ENCODE measurements at places on chromosomes 1 and 21. TPM values are rescaled to one million over a fixed set of nuclear protein-coding genes. Genes with fewer than 3 reads are reported as not detected.

- H3K4me1 ChIP-seq = no peaks in the 10 kb centered on the region
- no peak overlapping the region for H3K27ac ChIP-seq
- H3K27me3 ChIP-seq = no peaks in the 10 kb centered on the region
- DNase-seq = no peak
- no peak overlapping the region for H3K4me3 ChIP-seq
- H3K36me3 ChIP-seq = 0 out of 2 replicates have a peak, but pooled peaks cover 5% of the 10 kb centered on the region
These were observed 470.8 kb downstream of the AJAP1 start for GRCh38 chr1:5125208-5125607.

- H3K27ac ChIP-seq = peak overlapping the region; percentile 77
- DNase-seq = peak; percentile 72
- H3K27me3 ChIP-seq = peaks cover 1% of the 10 kb centered on the region
- peaks cover 53% of the 10 kb centered on the region for H3K4me1 ChIP-seq
- H3K36me3 ChIP-seq = no peaks in the 10 kb centered on the region
These were observed 56.4 kb upstream of the ADORA3 start for GRCh38 chr1:111559736-111560279.

The NLRP3 gene
- 0.19 TPM for total RNA-seq

- H3K27ac ChIP-seq = no peak overlapping the region
- no peaks in the 10 kb centered on the region for H3K4me1 ChIP-seq
- no peaks in the 10 kb centered on the region for H3K36me3 ChIP-seq
- no peaks in the 10 kb centered on the region for H3K27me3 ChIP-seq
- H3K4me3 ChIP-seq = no peak overlapping the region
These were observed 204.5 kb upstream of the KIAA0040 start for GRCh38 chr1:175397103-175397502.

- peaks cover 8% of the 10 kb centered on the region for H3K27me3 ChIP-seq
- no peak overlapping the region for H3K4me3 ChIP-seq
- H3K27ac ChIP-seq = no peak overlapping the region
- H3K4me1 ChIP-seq = peaks cover 12% of the 10 kb centered on the region
These were observed 19.0 kb upstream of the ABCG1 start for GRCh38 chr21:42199868-42200463.

The PIGP gene
- total RNA-seq = 24.9 TPM

The FCRL5 gene
- not detected for total RNA-seq

DNA sequence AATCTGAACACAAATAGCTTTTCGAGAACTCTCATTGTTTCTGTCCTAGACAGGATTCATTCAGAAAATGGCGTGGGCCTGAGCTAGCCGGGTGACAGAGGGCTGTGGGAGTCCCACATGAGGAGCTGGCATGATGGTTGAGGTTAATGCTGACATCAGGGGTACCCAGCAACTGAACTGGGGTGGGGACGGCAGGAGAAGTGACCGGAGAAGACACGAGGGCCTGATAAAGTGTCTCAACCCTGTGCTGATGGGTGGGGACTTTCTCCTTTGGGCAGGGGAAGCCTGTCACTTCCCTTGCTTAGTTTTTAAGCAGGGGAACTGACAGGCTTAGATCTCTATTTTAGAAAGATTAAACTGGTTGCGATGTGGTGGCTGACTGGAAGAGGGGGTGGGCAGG is 14.6 kb downstream of the CHIT1 start:
- no peaks in the 10 kb centered on the region for H3K4me1 ChIP-seq
- DNase-seq = no peak
- no peak overlapping the region for H3K4me3 ChIP-seq
- H3K27ac ChIP-seq = no peak overlapping the region
- H3K36me3 ChIP-seq = no peaks in the 10 kb centered on the region

DNA sequence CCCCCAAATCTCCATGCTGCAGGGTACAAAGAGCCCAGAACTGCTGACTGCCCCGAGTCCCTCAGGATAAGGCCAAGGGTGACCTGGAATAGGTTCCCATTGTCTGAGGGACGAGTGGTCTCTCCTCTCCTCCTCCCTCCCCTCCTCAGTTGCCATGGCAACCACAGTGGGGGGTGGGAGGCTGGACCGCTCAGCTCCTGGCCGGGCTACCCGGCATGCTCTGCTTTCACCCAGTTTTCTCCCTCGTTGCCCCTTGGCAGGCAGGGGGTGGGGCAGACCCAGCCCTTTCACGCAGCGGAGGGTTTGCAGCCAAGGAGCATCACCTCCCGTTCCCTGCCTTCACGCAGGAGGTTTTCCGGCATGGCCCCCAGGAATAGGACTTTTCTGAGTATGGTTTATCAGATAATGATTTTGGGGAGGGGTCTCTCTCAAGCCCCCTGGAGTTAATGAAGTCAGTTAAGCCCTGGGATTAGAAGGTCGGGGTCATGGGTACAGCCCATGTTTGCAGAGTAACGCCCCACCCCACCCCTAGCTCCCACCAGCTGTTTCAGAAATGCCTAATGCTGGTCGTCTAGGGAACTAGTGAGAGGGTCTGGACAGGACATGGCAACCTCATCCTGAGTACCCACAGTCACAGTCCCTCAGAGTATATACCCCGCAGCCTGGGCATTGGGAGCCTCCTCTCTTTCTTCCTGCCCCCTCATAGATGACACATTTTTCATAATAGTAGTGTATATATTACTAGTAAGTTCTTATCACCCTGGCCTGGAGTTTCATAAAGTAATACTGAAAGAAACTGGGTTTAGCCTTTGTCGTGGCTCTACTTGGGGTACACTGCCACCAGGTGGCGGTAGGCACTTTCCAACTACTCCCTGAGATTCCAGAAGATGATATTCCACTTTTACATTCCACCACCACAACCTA is 20.7 kb downstream of the C1QB start:
- no peaks in the 10 kb centered on the region for H3K36me3 ChIP-seq
- peak; percentile 42 for DNase-seq
- peaks cover 27% of the 10 kb centered on the region for H3K27me3 ChIP-seq
- H3K4me3 ChIP-seq = no peak overlapping the region
- H3K27ac ChIP-seq = no peak overlapping the region

The FNDC5 gene
- 0.53 TPM for total RNA-seq

GRCh38 chr1:79197421-79197820 is 190.9 kb upstream of the ADGRL4 start:
- peak; percentile 2 for DNase-seq
- no peaks in the 10 kb centered on the region for H3K27me3 ChIP-seq
- no peak overlapping the region for H3K27ac ChIP-seq

DNA sequence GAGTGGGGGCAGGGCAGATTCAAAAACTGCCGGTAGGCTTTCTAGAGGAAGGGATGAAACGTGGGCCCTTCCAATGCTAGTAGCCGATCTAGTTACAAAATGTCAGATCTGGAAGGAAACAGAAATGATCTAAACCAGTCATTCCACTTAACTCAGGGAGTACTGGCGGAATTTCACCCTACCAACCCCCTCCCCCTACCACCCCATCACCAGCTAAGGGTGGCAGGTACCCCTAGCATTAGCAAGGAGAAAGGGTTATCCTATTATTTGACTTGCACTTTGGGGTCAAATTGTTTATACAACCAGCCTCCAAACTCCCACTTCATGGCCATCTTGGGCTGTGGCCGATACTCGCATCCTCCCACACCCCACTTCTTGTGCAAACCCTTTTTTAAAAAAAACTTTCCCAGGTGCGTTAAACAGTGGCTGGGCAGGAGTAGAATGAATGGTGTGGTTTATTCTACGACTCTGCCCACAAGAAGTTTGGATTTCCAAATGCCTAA is 644 bp upstream of the MRPL24 start:
- DNase-seq = no peak
- H3K27me3 ChIP-seq = peaks cover 7% of the 10 kb centered on the region
- H3K36me3 ChIP-seq = peaks cover 55% of the 10 kb centered on the region
- H3K27ac ChIP-seq = peak overlapping the region; percentile 92
- peak overlapping the region; percentile 99 for H3K4me3 ChIP-seq
- peaks cover 37% of the 10 kb centered on the region for H3K4me1 ChIP-seq

GRCh38 chr1:160397651-160398050 is 2.7 kb upstream of the VANGL2 start:
- no peak overlapping the region for H3K4me3 ChIP-seq
- no peak for DNase-seq
- no peak overlapping the region for H3K27ac ChIP-seq
- peaks cover 52% of the 10 kb centered on the region for H3K27me3 ChIP-seq

The ADAMTS5 gene
- 12.1 TPM for total RNA-seq

GRCh38 chr1:230299191-230300006 is 126.7 kb downstream of the PGBD5 start:
- H3K4me3 ChIP-seq = no peak overlapping the region
- H3K27ac ChIP-seq = no peak overlapping the region
- no peak for DNase-seq

DNA sequence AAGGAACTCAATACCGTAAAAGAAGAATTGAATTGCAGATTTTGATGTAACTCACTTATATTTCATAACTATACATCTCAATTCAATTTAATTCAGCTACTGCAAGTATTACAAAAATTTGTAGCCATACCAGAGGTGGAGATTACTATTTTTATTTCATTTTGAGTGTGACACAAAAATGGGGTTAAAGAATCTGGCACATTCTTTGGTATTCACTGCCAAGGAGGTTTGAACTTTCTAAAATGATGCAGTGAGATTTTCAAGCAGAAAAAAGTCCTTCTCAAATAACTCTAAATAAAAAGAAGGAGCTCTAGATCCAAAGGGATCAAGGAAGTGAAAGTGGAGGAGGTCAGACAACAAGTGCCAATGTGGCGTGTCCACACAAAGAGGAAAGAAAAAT is 569.0 kb downstream of the DPYD start:
- peaks cover 41% of the 10 kb centered on the region for H3K4me1 ChIP-seq
- peak overlapping the region; percentile 36 for H3K27ac ChIP-seq
- H3K27me3 ChIP-seq = peaks cover 3% of the 10 kb centered on the region
- H3K4me3 ChIP-seq = no peak overlapping the region
- H3K36me3 ChIP-seq = peaks cover 4% of the 10 kb centered on the region

- H3K27ac ChIP-seq = peak overlapping the region; percentile 78
- H3K4me3 ChIP-seq = peak overlapping the region; percentile 72
- peaks cover 33% of the 10 kb centered on the region for H3K36me3 ChIP-seq
- DNase-seq = peak; percentile 94
- H3K4me1 ChIP-seq = peaks cover 50% of the 10 kb centered on the region
- H3K27me3 ChIP-seq = peaks cover 4% of the 10 kb centered on the region
These were observed 471.4 kb downstream of the PTBP2 start for GRCh38 chr1:97192872-97193572.

GRCh38 chr1:43521078-43521477 is 9.6 kb upstream of the PTPRF start:
- H3K36me3 ChIP-seq = peaks cover 9% of the 10 kb centered on the region
- peaks cover 3% of the 10 kb centered on the region for H3K27me3 ChIP-seq
- H3K4me3 ChIP-seq = no peak overlapping the region

The GLUL gene
- total RNA-seq = 133 TPM

DNA sequence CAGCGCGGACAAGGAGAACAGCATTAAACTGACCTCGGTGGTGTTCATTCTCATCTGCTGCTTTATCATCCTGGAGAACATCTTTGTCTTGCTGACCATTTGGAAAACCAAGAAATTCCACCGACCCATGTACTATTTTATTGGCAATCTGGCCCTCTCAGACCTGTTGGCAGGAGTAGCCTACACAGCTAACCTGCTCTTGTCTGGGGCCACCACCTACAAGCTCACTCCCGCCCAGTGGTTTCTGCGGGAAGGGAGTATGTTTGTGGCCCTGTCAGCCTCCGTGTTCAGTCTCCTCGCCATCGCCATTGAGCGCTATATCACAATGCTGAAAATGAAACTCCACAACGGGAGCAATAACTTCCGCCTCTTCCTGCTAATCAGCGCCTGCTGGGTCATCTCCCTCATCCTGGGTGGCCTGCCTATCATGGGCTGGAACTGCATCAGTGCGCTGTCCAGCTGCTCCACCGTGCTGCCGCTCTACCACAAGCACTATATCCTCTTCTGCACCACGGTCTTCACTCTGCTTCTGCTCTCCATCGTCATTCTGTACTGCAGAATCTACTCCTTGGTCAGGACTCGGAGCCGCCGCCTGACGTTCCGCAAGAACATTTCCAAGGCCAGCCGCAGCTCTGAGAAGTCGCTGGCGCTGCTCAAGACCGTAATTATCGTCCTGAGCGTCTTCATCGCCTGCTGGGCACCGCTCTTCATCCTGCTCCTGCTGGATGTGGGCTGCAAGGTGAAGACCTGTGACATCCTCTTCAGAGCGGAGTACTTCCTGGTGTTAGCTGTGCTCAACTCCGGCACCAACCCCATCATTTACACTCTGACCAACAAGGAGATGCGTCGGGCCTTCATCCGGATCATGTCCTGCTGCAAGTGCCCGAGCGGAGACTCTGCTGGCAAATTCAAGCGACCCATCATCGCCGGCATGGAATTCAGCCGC is 2.5 kb downstream of the S1PR1 start:
- DNase-seq = no peak
- peaks cover 2% of the 10 kb centered on the region for H3K27me3 ChIP-seq
- peak overlapping the region; percentile 90 for H3K4me3 ChIP-seq
- H3K27ac ChIP-seq = peak overlapping the region; percentile 28

GRCh38 chr1:68287241-68287640 is 54.9 kb upstream of the WLS start:
- H3K4me1 ChIP-seq = no peaks in the 10 kb centered on the region
- H3K36me3 ChIP-seq = no peaks in the 10 kb centered on the region
- DNase-seq = no peak
- no peak overlapping the region for H3K27ac ChIP-seq
- H3K4me3 ChIP-seq = no peak overlapping the region

The AMY1B gene
- total RNA-seq = not detected

The MYCL gene
- 0.34 TPM for total RNA-seq

The CASQ2 gene
- total RNA-seq = not detected

DNA sequence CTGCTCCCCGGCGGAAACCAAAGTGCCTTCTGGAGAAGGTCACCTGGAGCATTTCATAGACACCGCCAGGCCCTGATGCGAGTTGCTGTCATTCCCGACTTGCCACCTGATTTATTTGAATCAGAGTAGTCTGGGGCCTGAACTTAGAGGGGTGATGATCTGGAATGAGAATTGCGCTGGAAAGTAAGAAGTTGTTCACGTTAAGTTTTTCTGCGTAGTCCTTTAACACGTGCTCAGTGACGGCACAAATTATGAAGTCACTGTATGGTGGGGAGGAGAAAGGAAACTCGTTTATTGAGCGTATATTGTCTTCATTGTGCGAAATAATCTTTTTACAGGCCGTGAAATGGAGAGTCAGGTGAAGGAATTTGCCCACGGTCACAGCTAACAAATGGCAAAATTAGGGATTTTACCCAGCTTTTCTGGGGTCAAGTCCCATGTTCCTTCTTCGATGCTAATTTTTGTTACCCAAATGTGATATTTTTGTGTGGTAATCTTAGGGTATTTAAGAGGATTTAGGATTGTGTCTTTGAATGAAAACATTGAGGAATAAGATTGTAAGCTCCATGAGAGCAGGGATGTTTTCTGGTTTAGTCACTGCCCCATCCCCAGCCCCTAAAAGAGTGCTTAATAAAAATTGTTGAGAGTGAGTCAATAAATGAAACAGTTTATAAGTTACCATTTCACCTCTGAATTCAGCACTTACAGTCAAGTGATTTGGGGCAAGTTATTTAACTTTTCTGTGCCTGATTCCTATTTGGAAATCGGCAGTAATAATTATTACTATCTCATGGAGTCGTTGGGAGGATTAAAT is 46.4 kb upstream of the NBL1 start:
- peaks cover 49% of the 10 kb centered on the region for H3K4me1 ChIP-seq
- no peak for DNase-seq
- peaks cover 5% of the 10 kb centered on the region for H3K27me3 ChIP-seq
- peak overlapping the region; percentile 99 for H3K27ac ChIP-seq
